ENCODE measurements at places on chromosomes 4 and X.

- no peak for DNase-seq
These were observed 15.6 kb downstream of the RBM47 start for GRCh38 chr4:40614031-40614430.

- DNase-seq, result no peak
These were observed 21.6 kb downstream of the PRIMPOL start for GRCh38 chr4:184671101-184671500.

DNA sequence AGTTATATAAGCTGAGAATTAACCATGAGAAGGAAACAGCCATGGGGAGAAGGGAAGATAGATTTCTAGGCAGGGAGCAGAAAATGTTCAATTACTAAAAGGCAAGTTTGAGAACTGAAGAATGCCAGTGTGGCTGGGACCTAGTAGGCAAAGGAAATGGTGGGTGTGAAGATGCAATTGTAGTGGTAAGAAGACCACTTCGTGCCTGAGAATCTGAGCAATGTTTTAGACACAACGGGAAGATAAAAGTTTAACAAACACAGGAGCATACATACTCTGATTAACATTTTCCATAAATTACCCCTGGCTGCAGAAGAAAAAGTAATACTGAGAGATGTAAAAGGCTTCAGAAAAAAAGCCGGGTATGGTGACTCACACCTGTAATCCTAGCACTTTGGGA lies 18.1 kb upstream of the MMRN1 start:
- DNase-seq, result no peak

DNA sequence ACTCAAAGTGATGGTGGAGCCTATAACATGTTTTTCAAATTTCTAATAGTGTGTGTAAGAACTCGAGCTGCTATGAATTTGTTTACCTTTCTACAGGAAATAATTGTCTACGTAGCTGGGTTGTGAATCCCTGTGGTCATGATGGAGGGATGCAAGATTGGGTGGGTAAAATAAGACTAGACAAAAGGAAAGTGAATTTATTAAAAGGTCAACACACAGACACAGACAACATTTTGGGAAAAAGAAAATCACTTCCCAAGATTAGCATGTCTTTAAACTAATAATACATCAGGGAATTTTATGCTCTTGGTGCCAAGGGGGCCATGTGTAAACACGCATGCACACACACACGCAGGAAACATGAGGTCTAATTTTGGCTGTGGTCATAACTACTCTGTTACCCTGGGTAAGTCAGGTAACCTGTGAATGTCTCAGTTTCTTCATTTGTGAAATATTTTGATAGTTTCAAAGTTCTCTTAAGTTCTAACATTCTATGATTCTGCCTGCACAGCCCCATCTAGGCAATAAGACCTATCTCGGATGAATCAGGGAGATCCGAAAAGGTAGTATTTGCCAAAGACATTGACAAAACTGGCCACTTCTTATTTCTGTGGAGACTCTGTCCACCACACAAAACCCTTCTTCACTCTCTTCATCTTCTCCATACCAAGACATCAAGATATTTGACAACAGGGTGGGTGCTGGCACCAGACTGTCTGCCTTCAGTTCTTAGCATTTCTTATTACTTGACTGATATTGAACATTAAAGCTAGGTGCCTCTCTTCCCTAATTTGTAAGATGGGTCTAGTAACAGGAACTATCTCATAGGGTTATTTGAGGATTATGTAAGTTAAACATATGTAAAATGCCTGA lies 1.6 kb upstream of the UNC5C start:
- no peak for DNase-seq

- no peak for DNase-seq
These were observed 16.7 kb downstream of the BLOC1S4 start for GRCh38 chr4:6732441-6733357.

DNA sequence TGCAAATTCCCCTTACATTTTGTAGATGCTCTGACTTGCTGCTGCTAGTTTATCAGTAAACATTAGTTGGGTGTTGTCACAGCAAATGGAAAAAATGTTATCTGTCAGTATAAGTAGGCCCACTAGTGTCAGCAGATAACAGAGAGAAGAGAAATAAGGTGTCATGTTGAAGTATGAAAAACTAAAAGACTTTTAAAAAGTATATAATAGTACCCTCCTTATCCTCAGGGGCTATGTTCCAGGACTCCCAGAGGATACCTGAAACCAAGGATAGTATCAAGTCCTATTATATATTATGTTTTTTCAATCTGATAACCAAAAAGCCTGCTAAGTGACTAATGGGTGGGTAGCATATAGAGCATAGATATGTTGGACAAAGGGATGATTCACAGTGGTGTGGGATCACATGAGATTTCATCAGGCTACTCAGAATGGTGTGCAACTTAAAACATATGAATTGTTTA lies 11.6 kb upstream of the BMP2K start:
- no peak for DNase-seq

DNA sequence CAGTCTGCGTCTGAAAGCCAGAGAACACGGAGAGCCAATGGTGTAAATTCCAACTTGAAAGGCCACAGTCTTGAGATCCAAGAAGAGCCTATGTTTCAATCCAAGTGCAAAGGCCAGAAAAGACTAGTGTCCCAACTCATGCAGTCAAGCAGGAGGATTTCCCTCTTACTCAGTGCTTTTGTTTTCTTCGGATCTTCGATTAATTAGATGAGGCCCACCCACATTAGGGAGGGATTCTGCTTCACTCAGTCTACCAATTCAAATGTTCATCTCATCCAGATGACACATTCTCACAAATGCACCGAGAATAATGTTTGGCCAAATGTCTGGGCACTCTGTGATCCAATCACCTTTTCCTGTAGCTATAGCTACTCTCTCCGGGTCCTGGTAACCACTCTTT lies 91.5 kb upstream of the S100G start:
- no peak for DNase-seq

GRCh38 chr4:37678624-37679023 lies 7.6 kb downstream of the RELL1 start:
- DNase-seq, result no peak

DNA sequence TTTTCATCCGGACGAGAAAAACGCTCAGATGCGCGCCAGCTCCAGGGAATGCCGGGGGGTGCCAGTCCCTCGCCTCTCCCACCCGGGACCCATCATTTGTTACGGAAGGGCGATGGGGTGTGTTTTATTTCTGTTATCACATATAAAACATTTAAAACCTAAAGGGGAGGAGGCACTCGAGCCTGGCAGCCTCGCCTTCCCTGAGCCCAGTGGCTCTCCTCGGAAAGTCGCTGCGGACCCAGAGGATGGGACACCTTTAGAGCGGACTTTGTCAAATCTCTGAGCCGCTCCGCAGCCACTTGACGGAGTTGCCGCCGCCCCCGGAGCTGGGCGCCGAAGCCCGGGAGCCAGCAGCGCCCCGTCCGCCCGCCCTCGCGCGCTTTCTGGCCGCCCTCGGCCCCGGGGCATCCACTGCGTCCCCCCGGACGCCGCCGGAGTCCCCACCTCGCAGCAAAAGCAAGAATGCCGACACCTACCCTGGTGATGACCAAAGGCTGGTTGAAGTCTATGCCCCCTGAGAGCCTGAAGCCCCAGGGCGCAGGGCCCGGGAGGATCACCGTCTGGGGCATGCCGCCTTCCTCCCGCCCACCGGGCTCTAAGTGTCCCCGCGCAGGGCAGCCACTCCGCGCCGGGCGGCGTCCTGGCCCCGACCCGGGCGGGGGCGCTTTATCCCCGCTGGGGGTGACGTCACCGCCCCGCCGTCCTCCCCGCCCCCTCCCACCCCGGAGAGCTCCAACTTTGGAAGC lies at the start of gene PDLIM3:
TSS of gene PDLIM3 (minus strand) at position 642 of the 746 bp plus-strand sequence. CDS start at position 569, 73 bp downstream.
- DNase-seq, result no peak

DNA sequence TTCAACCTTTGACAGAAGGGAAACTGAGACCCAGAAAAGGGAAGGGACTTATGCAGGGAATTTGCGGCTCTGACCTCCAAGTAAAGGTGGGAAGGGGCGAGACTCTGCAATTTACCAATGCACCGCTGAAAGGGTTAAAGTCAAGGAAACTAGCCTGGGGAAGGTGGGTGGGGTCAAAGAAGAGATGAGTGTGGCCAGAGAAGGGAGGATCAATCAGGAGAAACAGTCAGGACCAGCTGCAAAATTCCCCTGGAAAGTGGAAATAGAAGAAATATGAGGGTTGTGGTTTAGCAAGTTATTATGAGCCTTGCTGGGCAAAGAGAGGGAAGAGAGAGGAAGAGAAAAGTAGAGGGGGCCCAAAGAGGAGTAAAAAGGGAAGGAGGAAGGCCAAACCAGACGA lies 30.5 kb downstream of the STARD8 start:
- no peak for DNase-seq

DNA sequence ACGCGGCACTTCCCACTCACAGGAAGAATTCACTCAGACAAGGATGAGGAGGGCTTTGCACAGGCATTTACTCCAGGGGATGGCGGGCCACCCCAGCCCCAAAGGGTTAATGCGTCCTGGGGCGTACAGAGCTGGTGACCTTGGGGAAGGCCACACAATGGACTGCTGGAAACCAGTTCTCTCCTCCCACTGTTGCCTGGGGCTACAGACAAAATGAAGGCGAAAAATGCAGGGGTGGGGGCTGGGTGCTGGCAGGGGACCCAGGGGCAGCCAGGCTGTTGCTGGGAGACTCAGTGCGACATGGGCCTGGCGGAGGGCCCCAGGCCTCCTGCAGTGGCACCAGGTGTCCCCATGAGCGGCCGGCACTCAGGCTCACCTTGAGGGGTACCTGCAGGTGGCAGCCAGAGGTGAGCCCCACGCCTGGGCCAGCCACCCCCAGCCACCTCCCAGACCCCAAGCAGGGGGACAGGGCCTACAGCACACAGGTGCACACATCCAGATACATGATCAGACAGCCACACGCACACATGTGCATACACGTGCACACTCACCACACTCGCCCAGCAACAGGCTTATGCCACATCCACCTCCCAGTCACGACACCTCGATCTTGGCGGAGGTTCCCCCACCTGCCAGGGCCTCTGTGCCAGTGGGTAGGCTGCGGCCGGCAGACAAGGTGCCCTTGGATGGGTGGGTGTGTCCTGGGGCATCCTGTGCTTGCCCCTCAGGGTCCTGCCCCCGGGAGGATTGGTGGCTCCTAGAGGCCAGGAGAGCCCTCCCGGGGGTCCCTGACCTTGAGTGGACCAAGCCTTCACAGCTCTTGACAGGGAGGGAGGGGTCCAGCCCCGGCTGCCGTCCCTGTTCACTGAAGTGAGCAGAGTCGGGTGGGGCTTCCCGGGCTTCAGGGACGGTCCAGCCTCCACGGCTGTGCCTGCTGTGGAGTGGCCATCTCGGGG lies 13.1 kb downstream of the NAT8L start:
- no peak for DNase-seq

DNA sequence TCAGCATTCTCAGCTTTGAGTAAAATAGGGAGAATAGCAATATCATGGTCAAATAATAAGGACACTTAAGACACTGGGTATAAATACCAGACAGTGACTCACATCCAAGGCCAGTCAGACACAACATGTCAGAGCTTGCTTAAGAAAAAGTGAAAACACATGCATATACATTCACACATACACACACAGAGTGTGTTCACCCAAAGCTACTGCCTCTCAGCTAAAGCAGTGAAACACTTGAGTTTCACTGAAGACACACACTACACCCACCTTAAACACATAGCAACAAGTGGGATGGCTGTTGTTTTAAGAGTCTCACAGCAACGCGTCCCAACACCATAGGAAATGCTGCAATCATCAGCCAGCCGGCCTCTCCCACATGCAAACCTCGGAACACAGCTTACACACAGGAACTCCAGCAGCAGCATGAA lies 14.4 kb downstream of the SHROOM4 start:
- no peak for DNase-seq

- DNase-seq, result no peak
These were observed 216.1 kb upstream of the PSAPL1 start for GRCh38 chr4:7650606-7651385.

DNA sequence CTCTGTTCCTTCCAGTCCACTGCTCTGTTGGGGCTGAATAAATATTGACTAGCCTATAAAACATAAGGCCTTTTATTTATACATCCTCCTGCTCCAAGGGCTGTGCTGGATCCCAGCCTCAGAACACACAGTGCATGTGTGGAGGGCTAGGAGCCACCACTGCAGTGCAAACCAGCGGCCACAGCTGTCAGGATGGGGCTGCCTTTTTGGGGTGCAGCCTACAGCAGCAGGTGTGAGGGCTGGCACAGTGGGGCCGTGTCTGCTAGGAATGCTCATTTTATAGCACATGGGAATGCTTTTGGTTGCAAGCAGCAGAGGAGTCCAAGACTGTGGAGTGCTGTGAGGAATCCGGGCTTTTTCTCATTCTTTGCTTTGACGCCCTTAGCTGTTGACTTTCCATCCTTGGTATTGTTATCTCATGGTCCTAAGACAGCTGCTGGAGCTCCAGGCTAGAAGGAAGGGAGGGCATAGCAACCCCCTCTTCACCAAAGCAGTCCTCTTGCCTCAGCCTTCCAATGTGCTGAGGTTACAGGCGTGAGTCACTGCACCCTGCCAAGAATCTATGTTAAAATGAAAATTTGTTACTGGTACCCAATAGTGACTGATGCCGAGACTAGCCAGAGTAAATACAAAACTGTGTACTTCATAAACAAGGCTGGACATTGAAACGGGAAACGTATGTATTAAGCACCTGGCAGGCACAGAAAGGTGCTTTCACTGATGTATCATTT lies 334.3 kb upstream of the GATB start:
- no peak for DNase-seq

DNA sequence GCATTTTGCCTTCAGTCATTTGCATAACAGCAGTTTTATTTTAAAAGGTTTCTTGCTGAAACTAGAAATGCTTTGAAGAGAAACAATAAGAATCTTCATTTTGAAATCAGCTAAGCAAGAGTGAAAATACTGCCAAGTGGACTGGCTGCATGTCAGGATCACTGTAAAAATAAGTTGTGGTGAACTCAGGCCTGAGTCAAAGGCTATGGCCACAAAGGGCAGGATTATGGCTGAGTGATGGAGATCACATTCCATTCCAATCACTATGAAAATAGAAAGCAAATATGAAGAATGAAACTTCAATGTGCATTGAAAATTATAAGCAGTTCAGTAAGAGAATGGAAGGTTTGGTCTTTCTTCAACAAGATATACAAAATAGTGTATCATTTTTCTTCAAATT lies 224.5 kb downstream of the PCDH18 start:
- DNase-seq, result no peak

- DNase-seq, result no peak
These were observed 70.0 kb downstream of the EVC2 start for GRCh38 chr4:5638316-5638715.

- DNase-seq, result no peak
These were observed 343.7 kb downstream of the DHX15 start for GRCh38 chr4:24240655-24241054.

DNA sequence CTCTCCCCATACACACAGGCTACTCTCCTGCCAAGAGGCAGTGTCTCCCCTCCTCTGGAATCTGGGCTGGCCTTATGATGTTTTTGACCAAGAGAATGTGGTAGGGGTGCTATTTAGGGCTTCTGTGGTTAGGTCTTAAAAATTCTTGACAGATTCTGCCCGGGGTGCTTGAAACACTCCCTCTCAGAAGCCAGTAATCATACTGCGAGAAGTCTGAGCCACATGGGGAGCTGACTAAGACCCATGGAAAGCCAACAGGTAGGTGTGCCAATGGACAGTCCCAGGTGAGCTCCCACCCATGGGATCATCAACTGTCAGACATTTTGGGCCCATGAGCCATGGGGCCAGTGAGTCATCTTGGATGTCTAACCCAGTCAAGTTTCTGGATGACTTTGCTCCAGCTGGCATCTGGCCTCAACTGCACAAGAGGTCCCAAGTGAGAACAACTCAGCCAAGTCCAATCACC lies 315.7 kb downstream of the FBXW7 start:
- DNase-seq, result no peak

GRCh38 chr4:114479595-114479994 lies 119.0 kb upstream of the UGT8 start:
- DNase-seq, result no peak

Data from SIG-M5 (cell line).